ENCODE measurements at places on chromosomes 4 and X.
A peak's percentile ranks its signal among the peaks of the same experiment; 100 is the strongest.

DNA sequence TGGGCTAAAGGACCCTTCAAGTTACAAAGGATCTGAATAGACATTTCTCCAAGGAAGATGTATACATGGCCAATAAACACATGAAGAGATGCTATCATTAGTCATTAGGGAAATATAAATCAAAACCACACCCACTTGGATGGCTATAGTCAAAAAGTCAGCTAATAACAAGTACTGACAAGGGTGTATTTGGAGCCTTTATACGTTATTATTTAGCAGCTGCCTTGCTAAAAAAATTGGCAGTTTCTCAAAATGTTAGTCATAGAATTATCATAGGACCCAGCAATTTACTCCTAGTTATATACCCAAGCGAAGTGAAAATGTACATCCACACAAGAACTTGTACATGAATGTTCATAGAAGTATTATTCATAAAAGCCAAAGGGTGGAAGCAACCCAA, 112.7 kb upstream of the DUSP21 start:
- no peak for DNase-seq

- DNase-seq: peak; percentile 86
Observed at GRCh38 chr4:75672461-75673026, 667 bp downstream of the G3BP2 start.

GRCh38 chrX:12443534-12444098, 305.3 kb downstream of the FRMPD4 start:
- DNase-seq: no peak

DNA sequence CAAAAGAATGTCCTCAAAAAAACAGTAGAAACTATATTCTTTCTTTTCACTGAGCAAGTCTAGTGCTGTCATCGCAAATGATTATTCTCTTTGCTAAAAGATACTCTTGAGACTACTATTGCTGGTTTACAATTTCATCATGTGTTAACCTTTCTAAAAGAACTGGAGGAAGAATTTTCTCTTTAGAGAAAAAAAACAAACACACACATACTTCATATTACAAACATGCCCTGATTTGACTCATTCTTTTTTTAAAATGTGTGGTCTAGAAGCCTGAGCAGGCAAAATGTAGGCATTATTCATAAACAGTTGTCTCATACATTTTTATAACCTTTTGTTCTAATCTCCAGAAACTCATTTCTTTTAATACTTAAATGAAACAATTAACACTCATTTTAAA, 60.6 kb upstream of the FAT4 start:
- no peak for DNase-seq

DNA sequence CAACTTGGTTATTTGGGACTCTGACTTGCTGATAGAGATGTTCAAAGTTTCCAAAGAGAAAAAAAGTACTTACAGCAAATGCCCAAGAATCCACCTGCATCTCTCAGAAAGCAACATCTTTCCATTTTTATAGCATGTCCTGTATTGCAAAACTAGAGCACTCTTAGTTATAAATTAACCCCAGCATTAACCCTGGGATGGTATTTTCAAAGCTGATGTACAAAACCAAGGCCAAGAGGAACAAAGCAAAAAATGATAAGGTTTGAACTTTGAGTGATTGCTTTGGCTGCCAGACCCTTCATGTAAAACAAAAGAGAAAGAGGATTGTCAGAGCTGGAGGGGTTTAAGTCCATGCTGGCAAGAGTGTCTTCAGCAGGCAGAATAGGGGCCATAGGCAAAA, at the start of gene SERPINA7:
Gene SERPINA7, minus strand, starts transcription at position 103 of the 400 bp plus-strand sequence. CDS start 1,669 bp downstream, outside the sequence.
- DNase-seq: no peak

DNA sequence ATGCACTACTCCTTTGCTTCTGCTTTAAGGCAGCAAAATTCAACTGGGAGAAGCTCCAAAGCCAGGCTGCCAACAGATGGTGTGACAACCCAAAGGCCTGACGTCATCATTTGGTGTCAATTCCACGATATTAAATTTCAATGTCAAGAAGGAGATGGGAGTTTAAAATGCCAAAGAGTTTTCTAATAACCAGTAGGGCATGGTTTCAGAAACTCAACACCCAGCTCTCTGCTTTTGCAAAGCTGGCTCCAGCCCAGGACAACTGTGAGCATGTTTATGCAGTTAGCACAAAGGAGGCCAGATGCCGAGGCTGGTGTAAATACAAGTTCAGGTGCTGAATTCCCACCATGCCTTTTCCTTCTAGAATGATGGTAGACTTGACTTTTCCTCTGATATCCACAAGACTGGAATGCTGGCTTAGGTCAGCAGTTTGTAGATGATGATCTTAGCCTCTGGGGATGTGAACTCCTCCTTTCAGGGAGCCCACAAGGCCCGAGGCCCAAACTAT, 67.3 kb downstream of the AFAP1 start:
- no peak for DNase-seq

- no peak for DNase-seq
Observed at GRCh38 chr4:81490403-81491160, 18.9 kb upstream of the RASGEF1B start.

- no peak for DNase-seq
Observed at GRCh38 chrX:21225643-21226042, 148.6 kb upstream of the CNKSR2 start.

- no peak for DNase-seq
Observed at GRCh38 chrX:75781611-75782010, 3.4 kb downstream of the MAGEE2 start.

DNA sequence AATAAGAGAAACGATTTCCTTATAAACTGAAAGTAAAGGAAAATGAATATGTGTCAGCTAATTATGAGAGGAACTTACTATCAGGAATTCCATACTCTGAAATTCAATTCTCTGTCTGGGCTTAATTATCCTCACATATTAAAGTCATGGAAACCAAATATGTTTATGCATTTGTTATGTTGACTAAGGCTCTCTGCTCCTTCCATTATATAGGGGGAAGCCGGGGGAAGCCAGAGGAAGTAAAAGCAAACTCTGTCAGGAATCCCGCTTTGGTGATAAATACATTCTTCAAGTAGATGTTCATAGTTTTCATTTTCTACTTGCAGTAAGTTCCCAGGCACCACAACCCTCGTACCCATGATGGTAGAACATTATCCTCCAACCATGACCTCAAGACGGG, 142.8 kb upstream of the VCX2 start:
- no peak for DNase-seq

DNA sequence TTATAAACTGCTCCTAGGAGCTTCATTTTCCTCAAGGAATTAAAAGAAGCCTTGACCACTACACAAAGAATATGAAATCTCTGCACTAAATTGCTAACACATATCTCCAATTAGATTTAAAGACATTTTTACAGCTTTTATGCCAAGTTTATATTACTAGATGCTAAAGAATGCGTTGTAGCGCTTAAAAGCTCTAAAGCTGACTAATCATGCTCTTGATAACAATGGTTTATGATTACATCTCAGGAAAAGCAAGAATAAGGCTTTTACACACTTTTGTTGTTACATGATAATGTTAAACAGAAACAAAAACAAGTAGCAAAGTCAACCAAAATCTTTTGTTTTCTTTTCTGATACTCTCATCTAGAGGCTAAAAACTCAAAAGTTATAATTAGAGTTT, 44.7 kb downstream of the SLC10A7 start:
- DNase-seq: no peak

DNA sequence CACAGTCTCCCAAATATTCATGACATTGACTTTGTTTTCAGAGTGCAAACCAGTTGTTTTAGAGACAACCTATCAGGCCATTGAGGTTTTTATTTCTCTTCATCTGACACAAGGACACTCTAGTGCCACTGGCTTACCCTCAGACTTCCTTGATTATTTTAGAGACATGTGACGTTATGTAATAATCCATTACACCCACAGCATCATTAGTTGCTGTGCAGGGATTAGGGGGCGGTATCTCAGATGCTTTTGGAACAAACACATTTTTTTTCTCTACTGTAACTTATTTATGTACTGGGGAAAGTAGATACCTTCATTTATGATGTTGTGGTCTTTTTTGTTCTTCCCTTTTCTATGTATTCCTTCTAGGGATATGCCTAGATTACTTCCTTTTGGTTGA, 2293.1 kb downstream of the PCDH7 start:
- no peak for DNase-seq

DNA sequence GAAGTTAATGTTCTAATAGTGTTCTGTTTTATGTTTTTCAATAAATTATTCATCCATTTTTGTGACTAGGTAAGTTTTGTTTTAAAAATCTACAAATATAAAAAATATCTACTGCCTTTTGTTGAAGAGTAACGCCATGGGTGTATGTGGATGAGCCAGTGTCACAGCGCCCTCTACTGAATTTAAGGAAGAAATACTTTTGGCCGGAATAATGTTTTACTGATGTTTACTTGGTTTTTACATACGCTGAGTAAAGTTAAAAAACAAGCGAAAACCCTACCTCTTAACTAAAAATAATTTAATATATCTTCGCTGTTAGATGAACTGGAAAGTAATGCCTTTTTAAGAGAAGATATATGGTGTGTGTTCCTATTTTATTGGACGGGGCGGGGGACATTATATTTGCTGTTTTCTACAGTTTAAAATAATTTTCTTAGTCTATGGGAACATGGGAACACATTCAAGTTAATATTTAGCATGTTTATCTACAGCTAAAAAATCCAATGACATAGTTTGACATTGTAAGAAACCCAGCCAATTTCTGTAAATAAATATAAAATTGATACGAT, 86.1 kb downstream of the CPE start:
- DNase-seq: no peak

GRCh38 chr4:40908297-40908696, 158.5 kb downstream of the NSUN7 start:
- no peak for DNase-seq

DNA sequence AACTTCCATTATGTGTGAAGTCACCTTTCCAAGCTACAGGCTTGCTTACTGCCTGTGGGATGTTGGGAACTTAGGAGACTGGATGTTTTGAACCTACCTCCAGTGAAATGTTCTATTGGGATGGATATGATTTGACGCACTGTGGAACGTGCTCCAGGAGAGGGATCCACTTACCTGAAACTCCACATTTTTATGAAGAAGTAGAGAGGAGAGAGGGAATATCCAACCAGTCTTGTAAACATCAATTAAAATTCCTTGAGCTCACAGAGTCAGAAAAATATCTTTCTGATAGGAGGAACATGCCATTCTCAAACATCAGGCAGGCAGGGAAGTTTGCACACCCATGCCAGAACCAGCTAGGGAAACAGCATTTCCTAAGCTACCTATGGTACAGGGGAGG, 91.1 kb upstream of the MAOA start:
- no peak for DNase-seq

GRCh38 chr4:7734651-7735260, 204.9 kb downstream of the AFAP1 start:
- no peak for DNase-seq

Data from activated CD4-positive, alpha-beta memory T cell treated with anti-CD3 and anti-CD28 coated beads for 36 hours (primary cell).